Right lobe of liver (tissue), 6 donors: ENCODE measurements at places on chromosomes 2 and 18. TPM values are rescaled to one million over a fixed set of nuclear protein-coding genes. Genes with fewer than 3 reads are reported as not detected.

DNA sequence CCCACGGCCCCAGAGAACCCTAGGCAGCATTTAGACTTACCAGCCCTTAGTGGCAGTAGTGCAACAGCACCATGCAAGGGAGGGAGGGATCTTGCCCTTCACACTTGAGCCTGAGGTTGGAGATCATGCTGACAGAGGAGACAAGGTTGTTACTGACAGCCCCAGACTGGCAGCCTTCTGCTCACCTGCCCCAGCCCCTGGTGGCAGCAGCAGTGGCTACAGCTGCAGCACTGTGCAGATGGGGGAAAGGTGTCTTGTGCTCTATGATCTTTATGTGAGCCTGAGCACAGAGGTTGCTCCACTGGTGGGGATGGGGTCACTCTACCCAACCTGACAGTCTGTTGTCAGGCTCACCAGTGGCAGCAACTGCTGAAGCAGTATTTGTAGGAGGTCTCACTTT lies 501.2 kb upstream of the LRRTM4 start:
- H3K4me1 ChIP-seq, result no peaks in the 10 kb centered on the region
- H3K36me3 ChIP-seq, result no peaks in the 10 kb centered on the region
- H3K4me3 ChIP-seq, result no peak overlapping the region

DNA sequence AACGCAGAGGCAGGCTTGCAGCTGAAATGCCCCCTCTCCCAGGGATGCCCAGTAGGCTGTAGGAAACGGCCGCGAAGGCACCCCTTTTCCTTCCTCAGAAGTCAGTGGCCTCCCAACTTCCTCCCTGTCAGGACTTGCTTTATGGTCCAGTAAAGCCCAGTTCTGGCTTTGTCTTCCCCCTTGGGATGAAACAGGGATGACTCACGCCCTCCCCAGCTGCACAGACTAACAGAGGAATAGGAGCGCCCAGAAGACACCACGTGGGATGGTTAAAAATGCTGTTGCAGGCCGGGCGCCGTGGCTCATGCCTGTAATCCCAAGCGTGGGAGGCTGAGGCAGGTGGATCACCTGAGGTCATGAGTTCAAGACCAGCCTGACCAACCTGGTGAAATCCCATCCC lies 6.9 kb downstream of the CREG2 start:
- H3K36me3 ChIP-seq, result no peaks in the 10 kb centered on the region
- no peaks in the 10 kb centered on the region for H3K27me3 ChIP-seq
- no peak for DNase-seq
- H3K4me1 ChIP-seq, result no peaks in the 10 kb centered on the region

Gene IL36B
- total RNA-seq, result not detected

GRCh38 chr18:24378598-24378997 lies 19.0 kb downstream of the OSBPL1A start:
- H3K4me1 ChIP-seq, result no peaks in the 10 kb centered on the region
- H3K36me3 ChIP-seq, result no peaks in the 10 kb centered on the region
- H3K4me3 ChIP-seq, result no peak overlapping the region
- no peak overlapping the region for H3K27ac ChIP-seq
- no peak for DNase-seq

GRCh38 chr2:25109822-25110221 lies 58.6 kb downstream of the POMC start:
- H3K36me3 ChIP-seq, result no peaks in the 10 kb centered on the region
- H3K27ac ChIP-seq, result no peak overlapping the region
- H3K4me3 ChIP-seq, result no peak overlapping the region

GRCh38 chr2:163667064-163667887 lies 68.5 kb downstream of the FIGN start:
- no peak overlapping the region for H3K4me3 ChIP-seq
- no peak overlapping the region for H3K27ac ChIP-seq
- DNase-seq, result no peak
- peaks cover 6% of the 10 kb centered on the region for H3K4me1 ChIP-seq
- H3K27me3 ChIP-seq, result no peaks in the 10 kb centered on the region
- H3K36me3 ChIP-seq, result no peaks in the 10 kb centered on the region

DNA sequence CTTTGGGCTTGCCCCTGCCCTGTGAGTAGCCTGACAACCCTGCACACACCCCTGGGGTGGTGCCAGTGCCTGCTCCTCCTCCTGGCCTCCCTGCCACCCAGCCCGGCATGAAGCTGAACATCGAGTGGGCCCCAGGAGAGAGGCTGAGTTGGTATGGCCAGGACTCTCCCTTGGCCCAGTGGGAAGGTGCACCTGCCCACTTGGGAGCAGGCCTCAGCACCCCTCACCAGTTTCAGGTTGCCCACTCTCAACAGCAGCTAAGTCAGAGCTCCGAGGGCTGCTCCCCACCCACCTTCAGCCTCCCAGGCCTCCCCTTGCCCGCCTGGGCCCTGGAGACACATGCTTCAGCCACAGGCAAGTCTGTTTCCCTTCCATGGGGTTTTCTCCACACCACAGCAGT lies 203.1 kb downstream of the KLHL29 start:
- H3K4me1 ChIP-seq, result no peaks in the 10 kb centered on the region
- no peak overlapping the region for H3K27ac ChIP-seq
- no peak overlapping the region for H3K4me3 ChIP-seq
- DNase-seq, result no peak

GRCh38 chr2:10369269-10370255 lies 66.9 kb downstream of the HPCAL1 start:
- DNase-seq, result no peak
- H3K27me3 ChIP-seq, result no peaks in the 10 kb centered on the region
- no peak overlapping the region for H3K4me3 ChIP-seq
- peaks cover 44% of the 10 kb centered on the region for H3K4me1 ChIP-seq

DNA sequence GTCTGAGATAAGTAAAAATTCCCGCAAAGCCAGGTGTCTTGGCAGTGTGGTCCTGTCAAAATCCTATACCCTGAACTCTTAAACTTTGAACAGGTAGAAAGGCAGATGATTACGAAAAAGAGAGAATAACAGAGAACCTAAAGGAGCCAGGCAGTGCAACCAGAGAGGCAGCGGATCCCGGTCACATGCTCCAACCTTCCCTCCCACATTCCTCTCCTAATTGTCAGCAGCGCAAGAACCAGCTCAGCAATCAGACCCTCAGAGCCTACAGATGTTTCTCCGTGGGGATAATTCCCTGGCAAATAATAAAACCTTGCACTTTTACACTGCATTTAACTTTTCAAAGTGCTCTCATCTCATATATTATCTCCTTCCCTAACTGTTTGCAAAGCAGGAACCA lies 124.8 kb downstream of the EPHA4 start:
- H3K27ac ChIP-seq, result no peak overlapping the region
- DNase-seq, result no peak
- H3K27me3 ChIP-seq, result no peaks in the 10 kb centered on the region
- no peak overlapping the region for H3K4me3 ChIP-seq
- no peaks in the 10 kb centered on the region for H3K4me1 ChIP-seq

DNA sequence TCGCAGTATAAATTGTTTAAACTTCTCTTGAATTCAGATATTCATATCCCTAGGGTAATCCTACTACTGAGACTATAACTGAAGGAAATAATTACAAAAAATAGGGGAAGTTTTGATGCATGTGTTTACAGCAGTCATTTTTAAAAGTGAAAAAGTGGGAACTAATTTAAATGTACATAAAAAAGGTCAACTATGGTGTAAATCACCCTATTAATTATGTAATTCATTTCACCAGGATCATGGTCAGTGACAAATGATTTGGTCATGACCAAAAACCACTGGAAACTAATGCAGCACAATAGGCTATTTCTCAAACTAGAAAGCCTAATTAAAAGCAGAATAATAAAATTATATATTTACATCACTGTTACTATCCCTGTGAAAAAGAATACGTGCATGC lies 5.0 kb upstream of the CNGA3 start:
- H3K27ac ChIP-seq, result no peak overlapping the region
- H3K36me3 ChIP-seq, result no peaks in the 10 kb centered on the region
- no peak overlapping the region for H3K4me3 ChIP-seq
- H3K4me1 ChIP-seq, result peaks cover 1% of the 10 kb centered on the region

DNA sequence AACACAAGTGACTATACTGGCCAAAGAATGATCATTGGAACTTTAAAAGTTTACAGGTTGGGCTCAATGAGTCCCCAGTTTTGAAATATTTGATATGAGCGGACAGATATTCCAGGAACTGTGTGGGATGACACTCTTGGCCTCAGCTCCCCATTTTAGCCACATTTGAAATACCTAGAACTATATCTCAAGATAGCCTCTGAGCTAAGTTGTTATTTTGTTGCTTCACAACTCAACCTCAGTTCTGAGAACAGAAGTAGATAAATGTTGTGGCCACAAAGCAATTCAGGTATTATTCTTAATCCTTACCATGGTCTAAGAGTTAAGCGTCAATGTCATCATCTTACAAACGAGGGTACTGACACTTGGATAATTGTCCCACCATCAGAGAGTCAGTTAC lies 172.2 kb upstream of the SETBP1 start:
- no peak overlapping the region for H3K4me3 ChIP-seq
- DNase-seq, result no peak
- no peak overlapping the region for H3K27ac ChIP-seq

Gene ALPG
- not detected for total RNA-seq

DNA sequence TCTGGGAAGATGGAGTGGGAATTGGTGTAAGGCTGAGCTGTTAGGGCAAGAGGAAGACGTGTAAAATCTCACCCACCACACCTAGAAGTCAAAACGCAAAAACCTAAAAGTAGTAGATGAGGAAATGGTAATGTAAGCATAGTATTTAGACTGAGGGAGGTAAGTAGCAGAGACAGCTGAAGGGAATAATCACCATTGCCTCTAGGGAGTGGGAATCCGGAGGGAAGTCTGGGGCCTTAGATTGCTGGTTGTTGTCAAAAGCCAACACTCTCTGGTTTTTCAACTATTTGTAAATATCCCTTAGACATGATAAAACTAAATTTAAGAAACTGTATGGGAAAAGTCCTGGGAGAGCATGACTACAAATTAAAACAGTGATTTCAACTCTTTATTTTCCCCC lies 28.7 kb upstream of the MYCN start:
- no peak overlapping the region for H3K4me3 ChIP-seq
- no peak for DNase-seq
- no peaks in the 10 kb centered on the region for H3K4me1 ChIP-seq
- H3K27me3 ChIP-seq, result no peaks in the 10 kb centered on the region

Gene PLEK
- total RNA-seq, result 14.8 TPM

DNA sequence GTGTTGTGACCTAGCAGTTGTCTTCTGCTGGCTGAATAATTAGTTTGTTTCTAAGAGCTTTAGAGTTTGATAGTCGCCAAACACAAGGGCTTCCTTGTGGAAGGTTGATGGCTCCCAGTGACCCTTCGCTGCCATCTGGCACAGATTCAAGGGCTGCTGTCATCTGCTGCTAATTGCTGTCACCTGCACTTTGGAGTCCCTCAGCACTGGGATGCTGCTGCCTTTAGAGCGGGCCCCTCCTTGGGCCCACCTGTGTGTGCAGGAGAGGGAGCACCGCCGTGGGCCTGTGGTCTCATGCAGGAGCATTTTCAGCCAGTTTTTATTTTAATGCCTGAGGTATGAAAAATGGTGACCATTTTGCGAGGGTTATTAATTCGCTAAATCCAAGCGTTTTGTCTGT lies 154.0 kb upstream of the NFATC1 start:
- no peaks in the 10 kb centered on the region for H3K36me3 ChIP-seq
- no peak overlapping the region for H3K4me3 ChIP-seq
- H3K4me1 ChIP-seq, result no peaks in the 10 kb centered on the region
- no peak overlapping the region for H3K27ac ChIP-seq
- H3K27me3 ChIP-seq, result no peaks in the 10 kb centered on the region

DNA sequence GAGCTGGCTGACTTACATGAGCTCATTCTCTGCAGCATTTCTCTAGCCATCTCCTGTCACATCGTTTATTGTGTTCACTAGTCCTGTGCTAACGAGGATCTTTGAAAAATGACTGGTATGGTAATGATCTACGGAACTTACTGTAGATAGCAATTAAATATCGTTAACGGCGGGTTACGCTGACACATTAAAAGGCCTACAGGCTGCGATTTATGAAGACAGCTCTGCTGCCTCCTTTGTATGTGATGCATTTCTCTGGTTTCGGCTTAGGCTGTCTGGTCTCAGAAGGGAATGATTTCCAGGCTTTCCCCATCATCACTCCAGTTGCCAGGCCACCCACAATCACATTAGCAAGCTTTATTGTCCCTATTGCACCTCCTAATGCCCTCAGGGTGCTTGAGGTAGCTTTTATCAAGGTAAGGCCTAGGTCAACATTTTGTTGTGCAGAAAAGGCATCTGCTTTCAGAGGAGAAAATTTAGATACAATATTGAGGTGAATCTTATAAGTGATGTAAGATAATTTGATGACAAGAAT lies 284.4 kb downstream of the SOX11 start:
- no peaks in the 10 kb centered on the region for H3K4me1 ChIP-seq
- no peaks in the 10 kb centered on the region for H3K27me3 ChIP-seq
- no peaks in the 10 kb centered on the region for H3K36me3 ChIP-seq
- no peak overlapping the region for H3K27ac ChIP-seq

- H3K27me3 ChIP-seq, result no peaks in the 10 kb centered on the region
- H3K27ac ChIP-seq, result no peak overlapping the region
- peaks cover 8% of the 10 kb centered on the region for H3K36me3 ChIP-seq
- H3K4me1 ChIP-seq, result no peaks in the 10 kb centered on the region
- no peak for DNase-seq
- H3K4me3 ChIP-seq, result no peak overlapping the region
These were observed 34.7 kb downstream of the RALB start for GRCh38 chr2:120287183-120288015.

DNA sequence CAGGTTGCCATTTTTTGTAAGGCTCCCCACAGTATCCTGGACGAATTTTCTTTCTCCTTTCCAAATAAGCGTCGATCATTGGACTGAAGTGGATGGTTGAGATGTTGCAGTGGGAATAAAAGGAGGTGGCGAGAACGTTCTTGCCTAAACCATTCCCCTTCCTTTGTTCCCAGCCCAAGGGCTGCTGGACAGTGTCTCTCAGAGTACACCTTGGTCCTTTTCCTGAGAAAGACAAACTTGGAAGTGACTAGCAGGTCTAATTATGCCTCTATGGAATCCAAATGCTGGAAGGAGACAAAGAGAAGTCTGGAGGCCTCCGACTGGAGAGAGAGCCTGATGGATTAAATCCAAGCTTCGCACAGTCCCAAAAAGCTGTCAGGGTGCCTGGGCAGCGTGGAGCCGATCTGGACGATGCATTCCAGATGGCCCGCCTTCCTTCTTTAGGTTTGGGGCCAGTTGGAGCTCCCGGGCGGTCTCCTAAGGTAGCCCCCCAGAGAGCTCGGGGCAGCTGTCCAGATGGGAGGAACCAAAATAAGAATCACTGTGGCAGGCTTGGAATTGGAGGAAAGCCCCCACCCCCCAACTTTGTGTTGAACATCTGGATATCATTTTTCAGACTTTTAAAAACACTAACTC lies 186.8 kb downstream of the TMEM247 start:
- H3K36me3 ChIP-seq, result no peaks in the 10 kb centered on the region
- H3K27ac ChIP-seq, result no peak overlapping the region
- no peaks in the 10 kb centered on the region for H3K27me3 ChIP-seq
- no peak for DNase-seq
- no peak overlapping the region for H3K4me3 ChIP-seq
- H3K4me1 ChIP-seq, result no peaks in the 10 kb centered on the region
